ENCODE measurements at places on chromosomes 1 and 21.

- DNase-seq, result no peak
These were observed 184.1 kb upstream of the RNPC3 start for GRCh38 chr1:103341377-103341880.

DNA sequence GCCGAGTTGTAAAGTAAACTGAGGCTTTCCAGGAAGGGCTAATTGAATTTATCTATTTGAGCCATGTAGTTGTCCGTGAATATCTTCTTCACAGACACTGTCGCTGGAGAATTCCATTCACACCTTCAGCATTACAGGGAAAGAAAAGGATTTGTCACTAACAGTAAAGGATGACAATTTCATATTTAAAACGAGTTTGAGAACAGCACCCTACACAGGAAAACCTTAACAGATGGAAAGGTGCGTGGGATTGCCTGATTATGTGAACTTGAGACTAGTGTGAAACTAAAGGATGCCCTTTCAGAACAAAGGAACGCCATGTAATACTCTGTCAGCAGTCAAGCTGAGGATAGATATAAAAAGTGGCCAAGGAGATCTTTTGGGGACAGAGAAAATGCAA, 492.5 kb upstream of the ADGRL2 start:
- no peak for DNase-seq

- DNase-seq, result peak; percentile 9
These were observed 25.5 kb downstream of the UTS2 start for GRCh38 chr1:7827126-7827955.

- no peak for DNase-seq
These were observed 81.4 kb downstream of the RUNX1 start for GRCh38 chr21:34967509-34968289.

DNA sequence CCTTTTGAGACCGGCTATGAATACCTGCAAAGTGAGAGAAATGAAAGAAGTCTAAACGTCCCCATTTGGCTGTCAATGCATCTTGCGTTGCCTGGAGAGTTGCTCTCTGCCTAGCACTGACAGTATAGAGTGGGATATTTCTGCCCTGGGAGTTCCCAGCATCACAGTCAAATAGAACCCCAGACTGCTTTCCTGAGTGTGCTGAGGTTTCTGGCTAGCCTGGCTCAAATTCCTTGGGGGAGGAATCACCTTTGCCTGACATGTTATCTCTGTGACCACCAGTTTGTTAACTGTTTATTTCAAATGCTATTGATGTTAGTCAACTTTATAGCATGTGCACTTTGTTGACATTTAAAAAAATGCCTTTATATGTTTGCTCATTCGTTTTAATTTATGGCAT, 212.0 kb upstream of the FAM78B start:
- no peak for DNase-seq

DNA sequence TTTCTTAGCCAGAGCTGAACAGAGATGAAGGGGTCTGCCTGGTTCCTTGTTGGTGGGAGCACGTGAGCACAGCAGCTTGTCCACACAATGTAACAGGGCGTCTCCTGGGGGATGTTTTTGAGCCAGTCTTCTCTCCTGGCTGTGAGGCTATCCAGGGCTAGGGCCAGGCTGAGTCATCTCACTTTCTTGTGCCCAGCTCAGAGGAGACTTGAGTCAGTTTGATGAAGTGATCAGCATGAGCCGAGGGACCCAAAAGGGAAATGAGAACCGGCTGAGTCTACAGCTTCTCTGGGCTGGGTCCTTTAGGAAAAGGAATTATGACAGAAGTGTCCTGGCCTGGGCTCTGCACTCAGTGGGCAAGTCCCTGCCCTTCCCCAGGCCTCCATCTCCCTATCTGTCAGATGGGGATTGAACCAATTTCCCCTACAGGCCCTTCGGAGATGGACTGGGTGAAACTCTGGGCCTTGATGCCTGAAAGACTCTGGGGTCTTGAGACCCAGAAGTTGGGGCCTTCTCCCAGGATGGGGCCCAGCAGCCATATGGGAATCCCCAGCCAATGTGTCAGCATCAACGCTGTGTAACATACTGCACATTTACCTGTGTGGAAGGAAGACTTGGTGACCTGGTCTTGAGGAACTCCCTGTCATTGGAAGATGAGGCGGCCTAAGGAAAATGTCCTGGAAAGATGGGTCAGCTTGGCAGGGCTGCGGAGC, 36.6 kb downstream of the DMRTB1 start:
- DNase-seq, result no peak

DNA sequence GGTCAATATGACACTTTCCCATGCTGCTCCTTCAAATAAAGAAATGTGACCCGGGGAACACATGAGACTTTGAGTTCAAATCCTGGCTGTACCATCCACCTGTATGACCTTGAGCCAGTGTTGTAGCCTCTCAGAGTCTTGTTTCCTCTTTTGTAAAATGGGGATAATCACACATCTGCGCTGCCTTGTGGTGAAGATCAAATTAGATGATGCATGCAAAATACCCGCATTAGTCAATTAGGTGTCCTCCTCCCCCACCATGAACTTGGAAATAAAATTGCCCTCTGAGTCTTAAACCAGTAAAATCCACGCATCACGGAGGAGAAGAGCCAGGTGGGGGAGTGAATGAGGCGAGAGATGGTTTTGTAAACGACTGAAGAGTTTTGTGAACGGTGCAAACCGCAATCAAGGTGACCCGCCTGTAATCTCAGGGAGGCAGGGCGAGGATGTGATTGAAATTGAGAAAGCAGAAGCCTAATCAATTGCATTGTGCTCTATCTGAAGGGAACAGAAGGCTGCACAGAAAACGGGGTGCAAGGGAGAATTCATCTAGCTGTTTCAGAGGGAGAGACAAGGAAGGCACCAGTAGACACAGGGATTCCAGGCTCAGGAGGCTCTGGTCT, 5.8 kb upstream of the AHDC1 start:
- DNase-seq, result no peak

Data from stimulated activated CD8-positive, alpha-beta memory T cell treated with anti-CD3 and anti-CD28 coated beads, Interleukin-2, amount 100 ng/mL, for 1 hour (primary cell).